T-cell (primary cell): ENCODE measurements at places on chromosomes 3 and 15.

GRCh38 chr3:171001957-171002694 lies 24.4 kb downstream of the SLC2A2 start:
- H3K36me3 ChIP-seq, result no peaks in the 10 kb centered on the region
- H3K4me3 ChIP-seq, result no peak overlapping the region
- DNase-seq, result no peak

GRCh38 chr3:125528920-125529319 lies 8.9 kb upstream of the SNX4 start:
- no peaks in the 10 kb centered on the region for H3K27me3 ChIP-seq
- DNase-seq, result no peak
- no peaks in the 10 kb centered on the region for H3K4me1 ChIP-seq
- no peak overlapping the region for H3K4me3 ChIP-seq
- no peaks in the 10 kb centered on the region for H3K36me3 ChIP-seq

GRCh38 chr15:42729409-42729808 lies 7.5 kb downstream of the CDAN1 start:
- H3K27ac ChIP-seq, result no peak overlapping the region
- H3K4me3 ChIP-seq, result no peak overlapping the region
- DNase-seq, result no peak
- H3K4me1 ChIP-seq, result no peaks in the 10 kb centered on the region
- peaks cover 87% of the 10 kb centered on the region for H3K36me3 ChIP-seq

DNA sequence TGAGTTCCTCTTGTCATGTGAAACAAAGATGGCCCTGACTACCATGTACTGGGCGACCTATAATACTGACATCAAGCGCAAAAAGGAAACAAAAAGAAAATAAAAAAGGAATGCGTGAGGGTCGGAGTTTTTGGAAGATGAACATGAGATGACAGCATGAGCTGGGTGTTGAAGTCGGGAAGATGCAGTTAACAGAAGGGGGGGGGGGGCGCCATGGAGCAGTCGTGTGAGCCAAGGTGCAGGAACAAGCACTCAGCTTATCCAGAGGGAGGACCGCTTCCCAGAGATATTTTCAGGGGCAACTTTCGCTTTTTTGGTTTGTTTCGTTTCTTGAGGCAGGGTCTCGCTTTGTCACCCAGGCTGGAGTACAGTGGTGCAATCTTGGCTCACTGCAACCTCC lies 110.2 kb downstream of the RORA start:
- no peak for DNase-seq
- H3K4me1 ChIP-seq, result no peaks in the 10 kb centered on the region
- no peaks in the 10 kb centered on the region for H3K36me3 ChIP-seq
- H3K27me3 ChIP-seq, result no peaks in the 10 kb centered on the region
- no peak overlapping the region for H3K27ac ChIP-seq
- no peak overlapping the region for H3K4me3 ChIP-seq

DNA sequence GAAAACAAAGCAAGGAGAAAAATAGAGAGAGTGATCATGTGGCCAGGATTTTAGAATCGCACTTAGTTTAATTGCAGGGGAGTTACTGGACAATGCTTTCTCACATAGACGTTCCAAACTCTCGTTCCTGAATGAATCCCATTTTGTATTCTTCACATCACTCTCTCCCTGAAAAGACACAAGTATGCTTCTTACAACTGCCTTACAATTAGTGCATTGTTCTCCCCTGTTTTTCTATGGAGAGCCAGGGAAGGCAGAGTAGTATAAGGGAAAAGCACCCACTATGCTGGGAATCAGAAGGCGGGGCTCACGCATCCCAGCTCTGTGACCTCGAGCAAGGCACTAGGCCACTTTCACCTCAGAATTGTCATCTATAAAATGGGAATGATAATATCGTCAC lies 14.4 kb downstream of the TMOD2 start:
- DNase-seq, result no peak
- H3K36me3 ChIP-seq, result peaks cover 7% of the 10 kb centered on the region
- peaks cover 8% of the 10 kb centered on the region for H3K4me1 ChIP-seq

- H3K27ac ChIP-seq, result no peak overlapping the region
- DNase-seq, result no peak
- H3K4me3 ChIP-seq, result no peak overlapping the region
- no peaks in the 10 kb centered on the region for H3K36me3 ChIP-seq
- H3K4me1 ChIP-seq, result no peaks in the 10 kb centered on the region
These were observed 15.2 kb downstream of the DAZL start for GRCh38 chr3:16589867-16590624.

DNA sequence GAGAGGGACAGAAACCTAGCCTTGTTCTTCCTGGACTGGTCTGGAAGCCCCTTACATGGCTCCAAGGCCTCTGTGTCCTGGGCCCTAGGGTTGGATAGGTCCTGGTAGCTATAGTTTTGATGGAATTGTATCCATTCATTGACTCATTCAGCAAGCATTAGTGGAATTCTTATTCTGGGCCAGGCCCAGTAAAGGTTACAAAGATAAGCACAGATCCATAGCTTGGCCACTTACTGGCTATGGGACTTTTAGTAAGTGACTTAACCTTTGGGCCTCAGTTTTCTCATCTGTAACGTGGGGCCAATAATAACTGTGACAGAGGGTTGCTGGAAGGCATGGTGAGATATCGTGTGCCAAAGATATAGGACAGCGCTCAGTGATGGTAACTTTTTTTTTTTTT lies 13.6 kb upstream of the DAG1 start:
- H3K27ac ChIP-seq, result no peak overlapping the region
- no peaks in the 10 kb centered on the region for H3K4me1 ChIP-seq
- H3K27me3 ChIP-seq, result no peaks in the 10 kb centered on the region
- H3K4me3 ChIP-seq, result no peak overlapping the region

GRCh38 chr3:29215948-29216347 lies 64.9 kb upstream of the RBMS3 start:
- no peak overlapping the region for H3K4me3 ChIP-seq
- no peaks in the 10 kb centered on the region for H3K4me1 ChIP-seq
- no peaks in the 10 kb centered on the region for H3K36me3 ChIP-seq
- no peak overlapping the region for H3K27ac ChIP-seq

- no peak for DNase-seq
- H3K27ac ChIP-seq, result no peak overlapping the region
- H3K36me3 ChIP-seq, result no peaks in the 10 kb centered on the region
- H3K4me3 ChIP-seq, result no peak overlapping the region
- H3K4me1 ChIP-seq, result no peaks in the 10 kb centered on the region
These were observed 42.9 kb downstream of the DCUN1D1 start for GRCh38 chr3:182937293-182938051.

GRCh38 chr3:28042095-28042635 lies 199.3 kb upstream of the CMC1 start:
- H3K27me3 ChIP-seq, result no peaks in the 10 kb centered on the region
- no peaks in the 10 kb centered on the region for H3K36me3 ChIP-seq
- H3K27ac ChIP-seq, result no peak overlapping the region
- no peaks in the 10 kb centered on the region for H3K4me1 ChIP-seq
- no peak overlapping the region for H3K4me3 ChIP-seq

GRCh38 chr3:71542521-71543370 lies 40.8 kb downstream of the FOXP1 start:
- H3K4me3 ChIP-seq, result no peak overlapping the region
- H3K36me3 ChIP-seq, result no peaks in the 10 kb centered on the region
- peaks cover 10% of the 10 kb centered on the region for H3K4me1 ChIP-seq

GRCh38 chr3:45017821-45018220 lies 8.3 kb upstream of the CLEC3B start:
- H3K4me1 ChIP-seq, result peaks cover 13% of the 10 kb centered on the region
- no peak overlapping the region for H3K4me3 ChIP-seq
- H3K27ac ChIP-seq, result no peak overlapping the region
- peaks cover 4% of the 10 kb centered on the region for H3K36me3 ChIP-seq
